Left lung (tissue), 14 donors: ENCODE measurements at places on chromosomes 7 and 10. TPM values are rescaled to one million over a fixed set of nuclear protein-coding genes. Genes with fewer than 3 reads are reported as not detected.

CFAP69 gene
- 4.5 TPM for total RNA-seq

PDE1C gene
- total RNA-seq: 13.8 TPM

LBX1 gene
- 0.18 TPM for total RNA-seq

SUGCT gene
- 4.2 TPM for total RNA-seq

GLI3 gene
- 20.3 TPM for total RNA-seq

ANLN gene
- 23.2 TPM for total RNA-seq

PNLIPRP1 gene
- total RNA-seq: not detected

- no peaks in the 10 kb centered on the region for H3K4me1 ChIP-seq
- no peaks in the 10 kb centered on the region for H3K36me3 ChIP-seq
- H3K4me3 ChIP-seq: no peak overlapping the region
- H3K27me3 ChIP-seq: no peaks in the 10 kb centered on the region
- no peak overlapping the region for H3K27ac ChIP-seq
Measured at GRCh38 chr10:22420787-22421517, 75.7 kb downstream of the SPAG6 start.

GRCh38 chr7:75716992-75717626 is 21.6 kb downstream of the HIP1 start:
- DNase-seq: no peak
- H3K4me3 ChIP-seq: no peak overlapping the region
- no peak overlapping the region for H3K27ac ChIP-seq

DNA sequence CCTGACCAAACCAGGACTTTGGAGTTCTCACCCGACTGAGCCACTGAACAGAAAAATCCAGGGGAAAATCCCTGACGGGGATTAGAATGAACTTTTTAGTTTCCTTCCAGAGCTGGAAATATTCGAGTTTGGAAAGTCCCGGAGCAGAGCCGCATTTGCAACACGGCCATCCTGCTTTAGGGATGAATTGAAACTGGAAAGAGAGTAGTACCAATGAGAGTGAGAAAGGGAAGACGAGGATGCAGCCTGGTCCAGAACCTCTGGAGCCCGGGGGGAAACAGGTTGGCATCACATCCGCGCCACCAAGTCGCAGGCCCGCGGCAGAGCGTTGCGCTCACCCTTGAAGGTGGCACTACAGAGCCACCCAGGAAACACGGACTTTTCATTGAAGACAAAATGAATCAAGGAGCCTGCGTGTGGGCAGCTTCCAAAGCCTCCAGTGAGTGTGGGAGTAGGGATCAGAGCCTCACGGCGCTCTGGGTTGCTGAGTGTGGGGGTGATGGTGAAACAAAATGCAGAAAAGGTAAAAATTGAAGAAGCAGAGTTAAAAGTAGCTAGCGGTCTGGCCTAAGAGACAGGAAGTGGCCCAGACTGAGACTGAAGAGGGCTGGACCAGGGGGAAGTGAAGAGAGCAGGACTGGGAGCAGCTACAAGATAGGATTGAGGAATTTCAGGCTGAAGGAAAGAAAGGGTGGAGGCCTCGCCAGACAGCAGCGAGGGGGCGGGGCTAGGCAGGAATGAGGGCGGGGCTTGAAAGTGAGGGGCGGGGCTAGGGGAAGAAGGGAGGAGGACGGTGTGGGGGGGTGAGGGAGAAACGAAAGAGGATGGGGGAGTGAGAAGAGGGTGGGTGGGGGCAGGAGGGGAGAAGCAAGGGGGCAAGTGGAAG is 1.8 kb downstream of the SMURF1 start:
- peaks cover 49% of the 10 kb centered on the region for H3K4me1 ChIP-seq
- H3K27ac ChIP-seq: peak overlapping the region; percentile 95
- H3K4me3 ChIP-seq: peak overlapping the region; percentile 19

DNA sequence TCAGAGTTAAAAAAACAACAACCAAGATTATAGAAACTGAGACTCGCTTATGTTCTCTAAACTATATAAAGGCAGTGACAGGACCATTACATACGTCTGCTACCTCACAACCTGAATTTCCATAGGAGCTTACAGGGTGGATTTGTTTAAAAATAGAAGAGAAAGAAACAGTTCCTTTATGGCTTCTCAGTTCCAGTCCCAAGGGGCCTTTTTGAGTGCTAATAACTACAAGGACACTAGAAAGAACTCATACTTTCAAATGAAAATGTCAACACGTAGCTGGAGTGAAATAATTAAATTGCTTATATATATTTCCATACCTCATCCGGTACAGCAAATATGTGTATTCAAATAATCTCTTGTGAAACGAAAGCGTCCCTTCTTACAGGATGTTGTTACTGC is 19.7 kb downstream of the TSPAN12 start:
- H3K4me3 ChIP-seq: no peak overlapping the region
- no peaks in the 10 kb centered on the region for H3K27me3 ChIP-seq
- H3K27ac ChIP-seq: peak overlapping the region; percentile 14
- H3K36me3 ChIP-seq: no peaks in the 10 kb centered on the region
- DNase-seq: no peak
- H3K4me1 ChIP-seq: no peaks in the 10 kb centered on the region

GRCh38 chr10:88949912-88950837 is 2.4 kb downstream of the ACTA2 start:
- H3K4me1 ChIP-seq: peaks cover 3% of the 10 kb centered on the region
- no peaks in the 10 kb centered on the region for H3K27me3 ChIP-seq
- H3K4me3 ChIP-seq: peak overlapping the region; percentile 4
- no peak for DNase-seq
- no peaks in the 10 kb centered on the region for H3K36me3 ChIP-seq
- H3K27ac ChIP-seq: peak overlapping the region; percentile 3

DNA sequence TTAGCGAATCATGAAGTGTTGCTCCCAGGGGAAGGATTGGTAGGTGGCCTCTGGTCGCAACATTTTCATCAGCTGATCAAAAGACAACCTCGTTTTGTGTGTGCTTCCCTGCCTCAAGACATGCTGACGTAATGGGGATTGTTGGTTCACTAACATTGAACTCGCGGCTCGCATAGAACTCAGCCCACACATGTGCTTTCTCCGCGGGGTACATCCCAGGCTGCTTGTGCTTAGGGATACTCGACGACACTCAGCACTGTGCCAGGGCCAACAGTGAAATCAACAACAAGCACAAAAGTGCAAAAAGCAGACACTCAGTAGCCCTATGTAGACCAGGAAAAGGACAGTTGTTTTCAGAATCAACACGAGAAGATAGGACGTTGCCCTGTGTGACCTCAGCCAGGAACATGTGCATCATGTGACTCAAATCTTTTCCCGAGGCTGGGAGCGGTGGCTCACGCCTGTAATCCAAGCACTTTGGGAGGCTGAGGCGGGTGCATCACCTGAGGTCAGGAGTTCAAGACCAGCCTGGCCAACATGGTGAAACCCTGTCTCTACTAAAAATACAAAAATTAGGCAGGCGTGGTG is 20.8 kb downstream of the WIPI2 start:
- H3K4me3 ChIP-seq: no peak overlapping the region
- H3K27me3 ChIP-seq: no peaks in the 10 kb centered on the region
- no peaks in the 10 kb centered on the region for H3K4me1 ChIP-seq
- DNase-seq: peak; percentile 12
- no peaks in the 10 kb centered on the region for H3K36me3 ChIP-seq

DNA sequence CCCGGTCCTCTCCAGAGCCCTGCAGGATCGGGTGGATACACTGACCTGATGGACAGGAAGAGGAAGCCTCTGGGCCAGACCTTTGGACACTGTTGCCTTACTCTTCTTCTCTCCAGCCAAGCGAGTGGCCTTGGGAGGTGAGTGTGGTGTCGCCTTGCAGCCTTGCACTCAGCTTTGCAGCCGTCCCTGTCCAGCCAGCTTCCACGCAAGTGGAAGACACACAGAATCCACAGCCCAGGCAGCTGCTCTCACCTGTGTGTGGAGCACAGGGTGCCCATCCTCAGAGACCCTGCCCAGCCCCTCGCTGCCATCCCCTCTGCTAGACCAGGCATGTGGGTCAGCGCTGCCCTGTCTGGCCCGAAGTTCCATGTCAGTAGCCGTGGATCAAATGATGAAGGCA is 239.1 kb downstream of the EBF3 start:
- no peaks in the 10 kb centered on the region for H3K36me3 ChIP-seq
- no peak overlapping the region for H3K27ac ChIP-seq
- no peak overlapping the region for H3K4me3 ChIP-seq
- no peaks in the 10 kb centered on the region for H3K27me3 ChIP-seq

DNA sequence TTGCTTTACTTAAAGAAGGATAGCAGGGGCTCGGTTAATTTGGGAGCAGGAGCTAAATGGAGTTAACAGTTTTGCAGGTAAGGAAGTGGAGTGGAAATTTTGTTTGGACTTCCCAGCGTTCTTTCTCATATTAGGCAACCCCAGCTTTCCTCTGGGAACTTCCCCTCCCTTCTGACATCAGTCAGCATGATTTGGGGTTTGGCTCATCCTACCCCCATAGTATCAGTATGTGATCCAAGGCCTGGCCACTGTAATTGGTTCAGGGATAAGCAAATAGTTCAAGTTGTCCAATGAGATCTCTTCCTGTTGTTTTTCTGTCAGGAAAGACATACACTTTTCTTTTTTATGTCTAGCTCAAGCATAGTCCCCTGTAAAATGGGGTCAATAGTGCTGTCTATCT is 125.6 kb upstream of the CDK6 start:
- H3K27me3 ChIP-seq: no peaks in the 10 kb centered on the region
- no peak for DNase-seq
- H3K36me3 ChIP-seq: no peaks in the 10 kb centered on the region
- no peaks in the 10 kb centered on the region for H3K4me1 ChIP-seq
- H3K27ac ChIP-seq: no peak overlapping the region

DNA sequence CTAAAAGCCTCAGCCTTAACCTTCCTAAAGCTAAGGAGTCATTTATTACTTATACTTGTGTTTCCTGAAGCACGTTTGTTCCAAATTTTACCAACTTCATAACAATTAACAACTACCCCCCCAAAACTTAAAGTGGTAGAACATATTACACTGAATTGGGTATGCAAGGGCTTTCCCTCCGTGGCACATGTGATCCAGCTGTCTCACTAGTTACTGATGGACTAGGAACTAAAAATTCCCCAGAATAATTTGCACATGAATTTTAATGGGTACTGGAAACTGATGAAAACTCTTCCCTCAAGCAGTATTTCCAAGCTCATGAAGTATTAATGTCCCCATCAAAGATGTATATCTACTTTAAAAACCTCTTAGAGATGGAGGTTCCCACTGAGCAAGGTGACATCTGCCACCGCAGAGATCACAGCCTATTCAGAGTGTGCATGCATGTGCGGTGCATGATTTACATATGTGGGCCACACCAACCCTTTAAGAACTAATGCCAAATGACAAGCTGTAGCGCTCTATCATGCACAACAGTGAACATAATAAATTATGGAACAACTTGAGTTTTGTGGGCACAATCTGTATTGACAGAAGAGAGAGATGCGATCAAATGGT is 139.9 kb upstream of the ADCY1 start:
- no peak for DNase-seq
- H3K27me3 ChIP-seq: peaks cover 12% of the 10 kb centered on the region
- no peaks in the 10 kb centered on the region for H3K36me3 ChIP-seq
- H3K4me3 ChIP-seq: no peak overlapping the region
- H3K27ac ChIP-seq: no peak overlapping the region

DNA sequence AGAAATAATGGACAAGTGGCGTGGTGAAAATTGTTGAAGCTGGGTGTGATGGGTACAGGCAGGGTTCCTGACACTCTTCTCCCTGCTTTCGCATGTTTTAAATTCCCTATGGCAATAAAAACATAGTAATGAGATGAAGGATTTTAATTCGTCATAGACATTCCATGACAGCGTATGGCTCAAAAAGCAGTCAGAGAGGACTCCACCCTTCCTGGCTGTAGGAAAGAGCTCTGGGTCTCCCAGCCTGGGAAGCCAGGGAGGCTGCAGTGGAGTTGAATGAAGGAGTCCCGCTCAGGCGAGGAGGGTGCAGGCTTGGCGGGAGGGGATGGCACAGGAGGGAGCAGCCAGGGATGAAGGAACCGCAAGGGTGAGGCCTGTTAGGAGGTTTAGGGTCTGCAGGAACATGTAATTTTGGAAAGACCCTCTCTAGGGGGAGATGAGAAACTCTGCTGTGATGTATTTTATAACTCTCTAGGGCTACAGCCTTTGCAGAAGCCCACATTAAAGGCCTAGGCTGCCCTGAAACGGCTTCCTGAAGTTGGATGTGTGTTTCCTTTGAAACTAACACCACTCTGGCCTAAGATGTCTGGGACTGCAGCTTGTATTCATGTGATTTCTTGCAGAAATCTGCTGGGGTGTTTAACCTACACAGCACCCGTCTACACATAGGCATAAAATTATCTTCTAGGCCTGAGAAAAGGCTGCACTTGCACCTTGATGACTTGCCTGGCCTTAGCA is 7.6 kb upstream of the LARP4B start:
- H3K27me3 ChIP-seq: no peaks in the 10 kb centered on the region
- no peak overlapping the region for H3K4me3 ChIP-seq
- no peak overlapping the region for H3K27ac ChIP-seq
- H3K36me3 ChIP-seq: no peaks in the 10 kb centered on the region
- peaks cover 4% of the 10 kb centered on the region for H3K4me1 ChIP-seq

DNA sequence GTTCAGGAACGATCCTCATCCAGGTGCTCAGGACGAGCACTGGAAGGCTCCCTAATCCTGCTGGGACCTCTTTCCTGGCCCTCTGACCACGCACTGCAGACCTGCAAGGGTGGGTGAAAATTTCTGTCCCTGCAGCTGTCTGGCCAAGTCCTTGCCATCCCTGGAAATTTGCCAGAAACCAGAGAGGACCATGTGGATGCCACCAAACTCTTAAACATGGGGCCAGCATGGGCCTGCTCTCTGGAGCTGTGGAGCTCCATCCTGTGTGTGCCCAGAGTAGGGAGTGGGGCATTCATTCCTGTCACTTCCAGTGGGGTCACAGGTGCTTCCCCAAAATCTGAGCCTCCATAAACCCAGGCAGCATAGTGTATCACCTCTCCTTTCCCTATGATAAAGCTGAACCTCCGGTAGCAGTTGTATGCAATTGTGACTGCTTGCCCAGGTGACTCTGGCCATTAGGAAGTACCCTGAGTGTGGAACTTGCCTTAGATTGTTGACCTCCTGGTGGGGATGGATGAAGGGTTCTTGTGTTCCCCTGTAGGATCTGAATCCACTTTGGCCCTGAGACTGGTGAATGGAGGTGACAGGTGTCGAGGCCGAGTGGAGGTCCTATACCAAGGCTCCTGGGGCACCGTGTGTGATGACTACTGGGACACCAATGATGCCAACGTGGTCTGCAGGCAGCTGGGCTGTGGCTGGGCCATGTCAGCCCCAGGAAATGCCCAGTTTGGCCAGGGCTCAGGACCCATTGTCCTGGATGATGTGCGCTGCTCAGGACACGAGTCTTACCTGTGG is 57.1 kb downstream of the DMBT1 start:
- no peaks in the 10 kb centered on the region for H3K36me3 ChIP-seq
- H3K4me3 ChIP-seq: no peak overlapping the region
- H3K27me3 ChIP-seq: no peaks in the 10 kb centered on the region
- no peaks in the 10 kb centered on the region for H3K4me1 ChIP-seq
